Effector memory CD4-positive, alpha-beta T cell (primary cell): ENCODE measurements at places on chromosomes 5 and 9.

- no peak for DNase-seq
These were observed 124.1 kb downstream of the C9orf152 start for GRCh38 chr9:110083866-110084265.

DNA sequence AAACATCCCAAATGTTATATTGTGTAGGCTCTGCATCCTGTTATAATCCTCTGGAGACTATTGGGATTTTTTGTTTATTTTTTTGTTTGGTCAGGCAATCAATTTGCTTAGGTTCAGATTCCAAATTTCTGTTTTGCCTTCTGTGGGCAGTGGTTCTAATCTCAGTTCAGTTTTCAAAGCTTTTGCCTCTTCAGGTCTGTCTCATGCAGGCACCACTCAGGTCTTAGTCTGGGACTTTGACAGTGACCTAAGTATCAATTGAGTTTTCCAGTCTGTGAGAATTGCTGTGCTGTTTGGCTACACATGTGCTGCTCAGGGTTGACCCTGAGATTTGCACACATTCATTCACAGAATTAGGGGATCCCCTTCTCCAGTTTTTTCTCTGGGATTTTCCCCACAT lies 14.1 kb downstream of the SNX2 start:
- no peak for DNase-seq

GRCh38 chr5:114822863-114823262 lies 346.8 kb downstream of the TRIM36 start:
- DNase-seq: no peak

GRCh38 chr5:6936031-6936430 lies 222.8 kb downstream of the TENT4A start:
- DNase-seq: no peak

GRCh38 chr5:171821286-171821685 lies 35.7 kb downstream of the SMIM23 start:
- no peak for DNase-seq

DNA sequence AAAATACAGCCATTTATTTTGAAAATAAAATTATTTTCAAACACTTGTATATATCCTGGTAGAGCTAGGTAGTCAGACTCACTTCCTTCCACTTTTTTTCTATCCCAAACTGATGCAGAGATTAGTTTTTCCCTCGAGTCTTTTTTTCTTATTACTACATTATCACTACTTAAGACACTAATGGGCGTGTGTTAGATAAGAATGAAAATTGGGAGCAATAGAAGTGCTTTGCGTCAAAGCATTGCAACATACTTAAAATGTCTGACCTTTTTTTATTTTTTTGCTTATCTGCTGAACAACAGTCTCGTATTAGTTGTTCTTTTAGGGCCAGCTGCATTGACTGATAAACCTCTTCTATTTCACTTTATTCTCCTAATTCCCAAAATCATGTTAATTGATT lies 1278.7 kb downstream of the CDH12 start:
- DNase-seq: no peak

- no peak for DNase-seq
These were observed 22.8 kb downstream of the ANXA1 start for GRCh38 chr9:73174330-73174980.

- no peak for DNase-seq
These were observed 47.3 kb upstream of the ACTBL2 start for GRCh38 chr5:57529864-57530263.

GRCh38 chr5:59390074-59390659 lies 503.4 kb downstream of the PDE4D start:
- DNase-seq: no peak

GRCh38 chr9:95770653-95771131 lies 104.8 kb upstream of the ERCC6L2 start:
- no peak for DNase-seq

DNA sequence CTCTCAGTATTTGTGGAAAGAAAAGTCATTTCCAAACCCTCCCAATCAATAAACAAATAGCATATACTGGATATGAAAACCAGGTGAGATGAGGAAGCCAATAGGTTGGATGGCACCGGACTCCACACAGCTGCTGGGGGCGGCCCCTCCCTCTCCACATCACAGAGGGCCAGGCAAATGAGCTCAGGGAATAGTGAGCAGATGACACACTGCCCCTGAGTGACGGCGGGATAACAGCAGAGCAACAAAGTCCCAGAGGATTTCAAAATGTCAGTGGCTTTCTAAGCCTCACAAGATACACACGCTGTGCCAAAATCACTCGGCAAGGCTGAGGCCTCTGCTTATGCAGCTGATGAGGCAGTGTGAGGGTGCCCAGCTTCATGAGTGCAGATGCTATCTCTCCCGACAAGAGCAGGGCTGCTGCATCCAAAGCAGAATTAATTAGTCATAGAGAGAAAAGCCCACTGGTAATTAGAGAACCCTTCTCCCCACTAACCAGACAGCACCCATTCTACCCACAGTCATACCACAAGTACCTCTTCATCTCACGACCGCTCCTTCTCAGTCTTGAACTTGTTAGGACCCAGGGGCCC lies 235.0 kb upstream of the NFIL3 start:
- DNase-seq: no peak

DNA sequence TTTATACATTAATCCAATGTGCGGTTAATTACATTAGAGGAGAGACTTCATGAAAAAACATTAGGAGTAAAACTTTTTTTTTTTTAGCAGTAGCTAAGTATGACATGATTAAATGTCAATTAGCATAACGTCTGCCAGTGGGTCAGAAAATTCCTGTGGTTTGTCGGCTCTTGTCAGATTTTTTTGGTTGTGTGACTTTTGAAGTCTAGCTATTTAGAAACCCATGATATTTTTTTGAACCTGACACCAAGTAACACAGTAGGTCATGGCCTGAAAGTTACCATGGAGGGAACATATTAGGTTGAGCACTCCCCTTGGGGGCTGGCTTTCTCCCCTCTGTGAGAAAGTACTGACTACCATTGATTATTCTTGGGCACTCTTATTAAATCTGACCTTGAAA lies 84.8 kb upstream of the ALDH1A1 start:
- no peak for DNase-seq

DNA sequence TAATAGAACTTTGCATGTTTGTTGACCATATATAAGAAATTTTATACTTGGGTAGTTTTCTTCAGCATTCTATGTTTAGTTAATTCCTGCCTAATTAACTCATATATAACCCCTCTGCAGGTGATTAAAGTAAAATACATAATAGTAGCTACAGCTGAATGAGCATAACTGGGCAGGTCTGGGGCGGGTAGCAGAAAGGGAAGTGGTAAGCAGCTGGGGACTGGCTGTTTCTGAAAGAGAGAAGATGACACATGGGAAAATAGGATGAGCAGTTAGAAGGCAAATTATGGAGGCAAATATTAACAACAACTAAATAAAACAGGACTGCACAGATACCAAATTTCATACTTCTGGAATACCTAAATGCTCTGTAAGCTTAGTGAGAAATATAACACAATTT lies 128.1 kb downstream of the CPLANE1 start:
- DNase-seq: no peak

- DNase-seq: no peak
These were observed 44.1 kb downstream of the SNX18 start for GRCh38 chr5:54561651-54562050.

DNA sequence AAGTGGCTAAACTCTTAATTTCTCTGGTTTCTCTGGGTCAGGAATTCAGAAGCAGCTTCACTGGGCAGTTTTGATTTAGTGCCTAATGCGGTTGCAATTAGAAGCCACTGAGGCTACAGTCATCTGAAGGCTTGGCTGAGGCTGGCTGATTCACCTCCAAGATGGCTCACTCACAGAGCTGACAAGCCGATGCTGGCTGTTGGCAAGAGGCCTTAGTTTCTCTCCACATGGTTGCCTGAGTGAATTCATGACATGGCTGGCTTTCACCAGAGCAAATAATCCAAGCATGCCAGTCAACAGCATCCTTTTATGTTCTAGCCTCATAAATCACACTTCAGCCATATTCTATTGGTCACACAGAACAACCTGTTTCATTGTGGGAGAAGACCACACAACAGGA lies 2.8 kb upstream of the CDK7 start:
- DNase-seq: no peak

GRCh38 chr9:22138956-22139660 lies 130.0 kb upstream of the CDKN2B start:
- no peak for DNase-seq
